HCT116 (cell line): ENCODE measurements at places on chromosomes 5 and 9.

GRCh38 chr9:68749135-68749534 lies 44.1 kb downstream of the PIP5K1B start:
- DNase-seq, result no peak

DNA sequence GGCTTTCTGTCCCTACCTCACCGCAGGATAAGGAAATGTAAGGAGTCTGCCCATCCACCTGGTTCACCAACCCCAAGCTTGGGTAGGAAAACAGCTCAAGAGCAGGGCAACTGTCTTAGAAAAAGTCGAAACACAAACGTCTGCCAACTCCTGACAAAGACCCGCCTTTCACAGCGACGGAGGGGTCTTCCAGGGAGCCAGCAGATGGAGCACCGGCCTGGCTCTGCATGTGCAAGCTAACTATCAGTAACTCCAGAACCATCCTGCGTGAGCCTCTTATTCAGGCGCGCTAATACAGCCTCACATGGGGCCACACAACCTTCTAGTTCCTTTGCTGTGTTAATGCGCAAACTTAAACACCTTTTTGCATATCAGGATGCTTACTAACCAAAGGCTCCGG lies 26.9 kb downstream of the CAMSAP1 start:
- no peak for DNase-seq

DNA sequence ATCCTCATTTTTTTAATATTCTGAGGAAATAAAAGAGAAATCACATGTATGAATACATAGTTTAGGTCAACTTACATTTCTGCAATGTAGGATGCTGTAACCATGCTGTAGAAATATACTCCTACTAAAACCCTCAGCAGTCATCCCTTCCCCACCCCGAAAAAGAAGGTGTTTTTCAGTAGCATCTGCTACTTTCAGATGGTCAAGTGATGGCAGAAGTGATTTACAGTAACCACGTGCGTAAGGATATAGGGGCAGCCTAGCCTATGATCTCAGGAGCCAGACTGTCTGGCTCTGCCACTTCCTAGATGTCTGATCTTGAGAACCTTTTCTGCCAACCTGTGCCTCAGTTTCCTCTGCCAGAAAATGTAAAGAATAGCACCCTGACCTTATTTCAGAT lies 26.0 kb upstream of the SYK start:
- no peak for DNase-seq

- no peak for DNase-seq
Measured at GRCh38 chr5:119363271-119363670, 7.5 kb downstream of the TNFAIP8 start.

DNA sequence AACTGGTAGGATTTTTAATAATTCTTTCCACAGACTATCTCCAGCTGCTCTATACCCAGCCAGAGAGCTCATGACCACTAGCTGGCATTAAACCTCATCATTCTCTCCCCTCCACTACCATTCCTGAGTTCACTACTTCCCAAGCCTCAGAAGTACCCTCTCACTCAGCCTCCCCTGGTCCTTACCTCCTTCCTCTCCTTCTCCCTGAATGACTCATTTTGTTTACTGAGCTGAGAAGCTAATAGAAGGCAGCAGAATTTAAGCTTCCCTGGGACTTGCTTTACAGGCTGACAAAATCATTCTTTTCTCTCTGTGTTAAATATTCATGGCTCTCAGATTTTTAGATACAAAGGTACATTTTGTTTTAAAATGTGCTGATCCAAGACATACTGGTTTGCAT lies 305.4 kb downstream of the TLR4 start:
- DNase-seq, result no peak

- DNase-seq, result no peak
Measured at GRCh38 chr5:5499442-5499841, 77.0 kb downstream of the ICE1 start.

GRCh38 chr5:177593511-177593910 lies 1.5 kb downstream of the TMED9 start:
- no peak for DNase-seq
